ENCODE measurements at places on chromosomes 3 and 15.

DNA sequence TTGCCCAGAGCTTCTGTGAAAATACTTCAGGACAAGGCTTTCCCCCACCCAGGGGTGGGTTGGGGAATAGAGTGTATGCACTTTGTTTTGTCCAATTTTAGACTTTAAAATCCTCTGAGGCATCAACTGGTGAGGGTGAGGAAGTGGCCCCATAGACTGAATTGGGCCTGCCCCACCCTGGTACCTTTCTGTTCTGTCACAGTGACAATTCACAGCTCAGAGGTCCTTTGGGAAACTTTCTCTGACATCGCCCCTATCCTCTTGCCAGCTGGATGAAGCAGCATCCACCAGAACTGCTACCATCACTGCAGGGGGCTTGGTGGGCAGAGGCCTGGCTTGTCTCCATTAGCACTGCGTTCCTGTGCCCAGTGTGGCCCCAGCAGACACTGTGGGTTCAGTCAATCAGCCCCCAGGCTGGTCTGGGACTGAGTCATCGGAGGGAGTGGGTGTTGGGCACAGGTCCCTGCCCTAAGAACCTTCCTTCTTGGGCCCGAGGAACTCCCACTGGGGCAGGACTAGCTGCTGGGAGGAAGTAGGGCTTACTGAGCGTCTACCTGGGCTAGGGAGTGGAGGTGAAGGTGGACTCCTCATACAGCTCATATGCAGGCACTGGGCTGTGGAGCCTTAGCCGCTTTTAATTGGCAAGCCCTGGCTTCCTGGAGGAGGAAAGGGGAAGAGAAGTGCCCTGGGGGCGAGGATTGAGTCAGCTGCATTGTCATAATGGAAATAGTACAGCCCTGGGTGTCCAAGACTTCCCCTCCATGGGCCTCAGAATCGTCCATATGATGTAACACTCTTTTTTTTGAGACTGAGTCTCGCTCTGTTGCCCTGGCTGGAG is 1.5 kb upstream of the PPM1M start:
- no peak for DNase-seq

- no peak for DNase-seq
Observed at GRCh38 chr3:139281096-139281495, 62.7 kb upstream of the MRPS22 start.

DNA sequence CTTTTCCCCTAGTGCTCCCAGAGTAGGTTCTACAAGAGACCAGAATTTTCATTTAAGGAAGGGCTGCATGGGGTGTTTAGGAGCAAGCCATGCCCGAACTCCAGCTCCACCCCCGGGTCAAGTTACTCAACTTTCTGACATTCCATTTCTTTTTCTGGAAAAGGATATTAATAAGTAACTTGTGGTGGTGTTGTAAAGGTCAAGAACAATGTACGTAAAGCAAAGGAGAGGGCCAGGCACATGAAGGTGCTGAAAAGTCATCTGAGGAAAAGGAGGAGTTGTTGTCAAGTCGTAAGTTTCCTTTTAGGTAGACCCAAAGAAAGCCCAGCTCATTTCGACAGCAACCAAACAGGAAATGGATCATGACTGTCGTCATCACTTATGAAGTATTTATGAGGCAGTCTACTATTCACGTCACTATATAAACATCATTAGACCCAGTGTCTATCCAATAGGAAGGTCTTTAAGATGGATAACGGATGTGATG is 319.6 kb upstream of the IL12A start:
- no peak for DNase-seq

DNA sequence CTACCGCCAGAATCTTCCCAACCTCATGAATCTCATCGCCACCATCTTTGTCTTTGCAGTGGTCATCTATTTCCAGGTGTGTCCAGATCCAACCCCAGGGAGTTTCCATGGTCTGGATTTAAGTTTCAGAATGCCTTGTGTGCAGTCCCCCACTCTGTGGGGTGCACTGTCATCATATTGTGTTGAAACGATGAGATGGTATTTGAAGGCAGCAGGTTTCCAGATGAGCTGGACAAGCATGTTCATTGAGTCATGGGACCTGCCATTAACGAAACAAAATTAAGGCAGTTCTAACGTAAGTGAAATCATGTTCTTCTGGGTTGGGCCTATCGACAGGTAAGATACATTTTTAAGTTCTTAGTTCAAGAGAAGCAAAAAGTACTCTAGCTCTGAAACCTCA is 12.7 kb downstream of the SEC61A1 start:
- DNase-seq, result no peak

DNA sequence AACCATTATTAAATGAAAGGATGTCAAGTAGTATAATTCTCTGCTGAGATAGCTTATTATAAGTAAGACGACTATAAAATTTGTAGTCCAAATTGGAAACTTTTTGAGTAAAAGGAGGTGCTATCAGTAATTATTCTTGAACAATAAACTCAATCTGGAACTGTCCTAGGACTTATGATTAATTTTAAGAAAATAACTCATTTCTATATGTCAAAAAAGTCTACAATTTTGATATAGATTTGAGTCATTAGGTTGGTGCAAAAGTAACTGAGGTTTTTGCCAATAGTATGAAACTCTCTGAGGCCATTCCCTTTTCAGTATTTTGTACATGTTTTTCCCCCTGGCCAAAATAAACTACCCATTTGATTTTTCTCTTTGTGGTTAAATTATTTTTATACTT is 41.0 kb downstream of the LEKR1 start:
- DNase-seq, result no peak

- DNase-seq, result no peak
Observed at GRCh38 chr3:177574222-177574856, 377.1 kb upstream of the TBL1XR1 start.
